ENCODE measurements at places on chromosomes 13 and 19.
A peak's percentile ranks its signal among the peaks of the same experiment; 100 is the strongest.

- DNase-seq, result no peak
Observed at GRCh38 chr13:75145927-75146326, 336.0 kb downstream of the TBC1D4 start.

- DNase-seq, result peak; percentile 86
Observed at GRCh38 chr13:83765796-83766195, 116.5 kb downstream of the SLITRK1 start.

DNA sequence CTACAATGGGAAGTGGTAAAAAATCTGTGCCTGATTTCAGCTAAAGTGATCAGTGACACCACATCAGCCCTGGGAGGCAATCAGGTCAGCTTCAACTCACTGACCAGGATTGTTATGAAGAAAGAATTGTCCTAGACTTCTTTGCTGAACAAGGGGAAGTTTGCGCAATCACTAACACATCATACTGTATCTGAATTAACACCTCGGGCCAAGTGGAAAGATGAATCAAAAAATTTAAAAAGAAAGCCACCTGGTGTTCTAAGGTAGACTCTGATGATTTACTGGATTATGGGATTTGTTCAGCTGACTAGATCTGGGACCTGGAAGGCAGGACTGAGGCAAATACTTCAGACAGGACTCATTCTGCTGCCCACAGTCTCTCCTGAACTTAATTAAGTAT, 161.8 kb downstream of the DIAPH3 start:
- no peak for DNase-seq

GRCh38 chr19:49114630-49115363, 627 bp downstream of the LIN7B start:
- DNase-seq, result peak; percentile 31

DNA sequence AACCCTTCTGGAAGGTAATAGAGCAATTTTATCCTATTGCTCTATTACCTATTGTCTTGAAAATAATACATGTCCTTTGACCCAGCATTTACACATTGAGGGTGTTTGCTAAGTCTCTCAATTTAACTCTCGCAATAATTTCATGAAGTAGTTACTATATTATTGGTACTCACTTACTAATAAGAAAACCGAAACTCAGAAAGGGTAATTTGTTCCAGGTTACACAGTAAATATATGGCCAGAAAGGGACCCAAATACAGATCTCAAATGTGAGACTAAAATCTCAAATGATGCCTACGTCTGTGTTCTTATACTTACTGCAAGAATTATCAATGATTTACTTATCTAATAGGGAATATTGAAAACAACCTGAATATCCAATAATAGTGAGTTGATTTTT, 29.7 kb upstream of the FAM216B start:
- no peak for DNase-seq

GRCh38 chr13:75170311-75170710, 311.7 kb downstream of the TBC1D4 start:
- no peak for DNase-seq

DNA sequence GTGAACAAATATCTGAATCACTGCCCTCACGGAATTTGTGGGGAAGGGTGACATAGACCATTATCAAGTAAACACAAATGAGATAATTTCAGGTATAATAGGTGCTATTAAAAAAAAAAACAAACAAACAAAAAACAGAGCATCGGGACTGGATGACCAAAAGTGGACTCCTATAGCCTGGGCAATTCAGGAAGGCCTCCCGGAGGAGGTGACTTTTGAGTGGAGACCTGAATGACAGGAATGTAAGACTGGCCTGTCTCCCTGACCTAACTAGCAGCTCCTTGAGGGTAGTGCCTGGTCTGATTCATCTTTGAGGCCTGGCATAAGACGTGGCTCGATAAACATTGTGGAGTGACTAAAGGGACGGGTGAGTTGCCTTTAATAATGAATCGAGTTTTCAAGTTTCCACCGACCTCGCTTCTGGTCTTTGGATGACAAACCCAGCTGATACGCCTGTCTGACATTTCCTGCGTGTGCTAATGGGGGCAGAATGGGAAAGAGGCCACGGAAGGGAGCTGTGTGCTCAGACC, 6.8 kb downstream of the KLK10 start:
- no peak for DNase-seq

DNA sequence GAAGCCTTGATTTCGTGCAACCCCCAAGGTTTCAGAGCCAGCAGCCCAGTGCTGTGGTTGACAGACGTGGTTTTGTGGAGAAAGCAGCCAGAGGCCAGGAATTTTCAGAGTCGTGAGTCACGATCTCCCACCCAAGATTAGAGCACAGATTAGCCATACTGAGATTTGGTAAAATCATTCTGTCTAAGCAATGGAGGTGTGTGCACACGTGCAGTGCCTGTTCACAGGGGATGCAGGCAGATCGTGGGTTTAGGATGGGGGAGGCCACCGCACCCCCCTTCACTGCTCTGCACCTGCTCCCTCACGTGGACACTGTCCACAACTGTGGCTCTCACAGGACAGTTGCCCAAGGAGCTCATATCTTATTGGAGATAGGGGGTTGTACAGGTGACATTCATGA, 46.6 kb upstream of the GPR183 start:
- no peak for DNase-seq

GRCh38 chr13:113963376-113963775, 10.5 kb downstream of the C13orf46 start:
- DNase-seq, result no peak

- DNase-seq, result no peak
Observed at GRCh38 chr19:1577929-1578618, 9.9 kb upstream of the MEX3D start.

- DNase-seq, result no peak
Observed at GRCh38 chr13:72221276-72221962, 354.4 kb upstream of the DACH1 start.

DNA sequence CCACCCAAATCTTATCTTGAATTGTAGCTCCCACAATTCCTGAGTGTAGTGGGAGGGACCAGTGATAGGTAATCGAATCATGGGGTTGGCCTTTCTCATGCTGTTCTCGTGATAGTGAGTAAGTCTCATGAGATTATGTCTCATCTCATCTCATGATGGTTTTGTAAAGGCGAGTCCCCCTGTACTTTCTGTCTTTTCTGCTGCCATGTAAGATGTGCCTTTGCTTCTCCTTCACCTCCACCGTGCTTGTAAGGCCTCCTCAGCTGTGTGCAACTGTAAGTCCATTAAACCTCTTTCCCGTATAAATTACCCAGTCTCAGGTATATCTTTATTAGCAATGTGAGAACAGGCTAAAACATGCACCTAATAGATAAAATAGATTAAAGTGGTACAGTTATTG, 756.4 kb upstream of the SLITRK5 start:
- DNase-seq, result no peak

DNA sequence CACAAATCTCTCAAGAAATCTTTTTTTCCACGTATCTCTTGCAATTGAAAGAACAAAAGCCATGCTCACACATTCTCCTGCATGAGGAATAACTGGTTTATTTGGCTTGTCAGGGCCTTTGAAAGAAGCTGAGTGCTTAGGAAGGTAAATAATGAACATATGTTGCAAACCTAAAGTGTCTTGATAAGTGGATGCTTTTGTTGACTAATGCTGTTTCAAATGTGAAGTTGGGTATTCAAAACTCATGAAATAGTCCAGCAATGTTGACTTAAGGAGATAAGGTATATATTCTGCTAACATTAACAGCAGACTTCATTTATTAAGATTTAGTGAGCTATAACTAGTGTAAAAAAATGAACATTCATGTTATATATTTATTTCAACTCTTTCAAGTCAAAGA, 1792.7 kb upstream of the MIR17HG start:
- DNase-seq, result no peak

- DNase-seq, result no peak
Observed at GRCh38 chr19:28066161-28066560, 1146.8 kb downstream of the UQCRFS1 start.

- DNase-seq, result no peak
Observed at GRCh38 chr13:65500481-65500880, 1729.7 kb downstream of the PCDH9 start.

- no peak for DNase-seq
Observed at GRCh38 chr13:27708325-27708724, 84.0 kb upstream of the GSX1 start.
